ENCODE measurements at places on chromosomes 11 and 22. TPM values are rescaled to one million over a fixed set of nuclear protein-coding genes. Genes with fewer than 3 reads are reported as not detected.

DNA sequence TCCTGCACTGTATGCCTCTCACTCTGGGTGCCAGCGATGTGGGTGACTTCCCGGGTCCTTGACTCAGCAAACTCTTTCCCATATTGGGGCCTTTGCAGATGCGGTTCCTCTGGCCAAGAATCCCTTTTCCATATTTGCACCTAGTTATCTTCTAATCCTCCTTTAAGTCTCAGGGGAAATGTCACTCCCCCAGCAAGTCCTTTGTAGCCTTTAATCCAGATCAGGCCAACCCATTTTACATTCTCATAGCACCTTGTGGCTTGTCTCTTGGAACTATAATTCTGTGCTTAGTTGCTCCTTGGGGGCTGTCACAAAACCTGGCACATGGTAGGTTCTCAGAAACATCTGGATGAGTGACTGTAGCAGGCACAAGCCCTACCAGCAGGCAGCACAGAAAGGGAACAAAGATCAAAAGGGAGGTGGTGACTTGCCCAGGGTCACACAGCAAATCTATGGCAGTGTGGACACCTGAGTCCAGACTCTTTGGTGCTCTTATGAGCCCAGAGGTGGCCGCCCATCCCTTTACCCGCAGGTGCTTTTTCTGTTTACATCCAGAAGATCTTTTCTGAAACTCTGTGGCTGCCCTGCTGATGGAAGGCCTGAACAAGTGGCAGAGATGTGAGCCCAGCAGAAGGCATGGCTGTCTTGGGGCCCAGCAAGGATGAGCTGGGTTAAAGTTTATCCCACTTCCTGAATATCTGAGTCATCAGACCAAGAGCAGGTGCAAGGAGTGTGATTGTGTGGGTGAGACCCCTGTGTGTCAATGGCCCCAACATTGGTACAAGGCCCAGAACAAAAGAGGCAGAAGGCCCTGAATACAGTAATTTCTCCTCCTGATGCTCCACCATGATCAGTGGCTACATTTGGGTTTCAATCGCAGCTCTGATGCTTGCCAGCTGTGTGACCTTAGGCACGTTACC, 78.6 kb upstream of the GRK3 start:
- DNase-seq, result no peak

DNA sequence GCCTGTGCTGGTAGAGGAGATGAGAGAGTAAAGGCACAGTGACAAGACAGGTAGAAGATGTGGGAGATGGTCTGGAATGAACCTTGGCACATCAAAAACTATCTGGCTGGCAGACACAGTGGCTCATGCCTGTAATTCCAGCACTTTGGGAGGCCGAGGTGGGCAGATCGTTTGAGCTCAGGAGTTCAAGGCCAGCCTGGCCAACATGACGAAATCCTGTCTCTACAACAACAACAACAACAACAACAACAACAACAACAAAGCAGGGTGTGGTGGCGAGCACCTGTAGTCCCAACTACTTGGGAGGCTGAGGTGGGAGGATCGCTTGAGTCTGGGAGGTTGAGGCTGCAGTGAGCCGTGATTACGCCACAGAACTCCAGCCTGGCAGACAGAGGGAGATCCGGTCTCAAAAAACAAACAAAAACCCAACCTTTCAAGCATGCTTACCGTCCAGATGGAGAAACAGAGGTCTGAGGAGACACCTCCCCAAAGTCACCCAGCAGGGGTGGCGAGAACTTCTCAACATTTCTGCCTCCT, 11.8 kb downstream of the KCTD21 start:
- DNase-seq, result no peak

DNA sequence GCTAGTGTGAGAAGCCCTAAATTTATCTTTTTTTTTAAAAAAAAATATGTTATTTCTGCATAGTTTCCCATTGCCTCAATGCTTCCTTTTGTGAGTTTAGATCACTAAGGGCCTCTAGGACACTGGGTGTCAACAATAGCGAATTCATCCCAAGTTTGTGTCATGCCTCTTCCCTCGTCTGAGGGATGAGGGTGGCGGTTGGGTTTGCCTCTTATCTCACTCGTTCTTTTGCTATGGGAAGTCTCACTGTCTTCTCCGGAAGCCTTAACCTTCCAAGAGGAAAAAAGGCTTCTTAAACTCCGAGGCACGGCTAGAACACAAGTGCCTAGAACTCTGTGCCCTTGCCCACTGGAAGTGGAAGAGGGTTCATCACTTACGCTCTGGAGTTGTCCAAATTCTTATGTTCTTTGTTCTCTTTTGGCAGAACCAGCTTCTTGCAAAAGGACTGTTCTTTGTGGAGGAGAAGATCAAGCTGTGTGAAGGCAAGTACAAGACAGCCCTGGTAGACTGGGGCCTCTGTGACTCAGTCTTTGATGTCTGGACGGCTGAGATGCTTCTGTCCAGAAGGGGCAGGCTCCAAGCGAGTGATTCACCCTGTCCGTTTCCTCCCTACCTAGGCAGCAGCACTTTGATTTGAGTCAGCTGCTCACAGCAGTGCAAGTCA, 78.5 kb downstream of the TRAF6 start:
- DNase-seq, result peak; percentile 39

- peak; percentile 21 for DNase-seq
Observed at GRCh38 chr22:28116219-28116673, 197.2 kb upstream of the PITPNB start.

DNA sequence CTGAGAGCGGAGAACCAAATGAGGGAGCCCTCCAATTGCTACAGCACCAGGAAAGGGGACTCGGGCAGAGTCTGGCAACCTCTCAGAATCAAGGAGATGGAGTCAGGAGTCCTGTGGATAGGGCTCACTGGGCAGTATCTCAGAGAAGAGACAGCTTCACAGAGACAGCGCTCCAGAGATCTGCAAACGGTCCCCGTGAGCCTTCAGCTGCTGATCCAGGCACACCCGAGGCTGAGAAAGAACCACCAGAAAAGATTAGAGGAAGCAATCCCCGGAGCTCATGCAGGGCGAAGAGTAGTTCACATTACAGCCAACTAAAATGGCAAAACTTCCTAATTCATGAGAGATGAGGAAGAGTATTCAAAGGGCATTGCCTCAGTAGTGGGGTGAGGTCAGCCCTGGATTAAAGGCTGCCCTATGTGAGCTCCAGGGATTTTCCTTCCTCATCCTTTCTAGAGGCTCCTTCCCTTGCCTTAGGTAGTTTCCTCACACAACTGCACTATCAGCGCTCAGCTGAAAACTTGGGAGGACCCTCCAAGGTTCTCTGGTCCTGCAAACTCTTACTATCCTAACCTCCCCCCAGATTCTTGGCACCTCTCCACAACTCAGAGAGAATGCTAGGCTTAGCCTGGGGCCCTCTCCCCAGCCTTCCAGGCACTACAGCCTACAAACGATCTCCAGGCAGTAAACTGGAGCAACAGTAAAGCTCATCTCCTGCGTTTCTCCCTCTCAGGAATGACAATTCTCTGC, 23.7 kb downstream of the SCN4B start:
- no peak for DNase-seq

DNA sequence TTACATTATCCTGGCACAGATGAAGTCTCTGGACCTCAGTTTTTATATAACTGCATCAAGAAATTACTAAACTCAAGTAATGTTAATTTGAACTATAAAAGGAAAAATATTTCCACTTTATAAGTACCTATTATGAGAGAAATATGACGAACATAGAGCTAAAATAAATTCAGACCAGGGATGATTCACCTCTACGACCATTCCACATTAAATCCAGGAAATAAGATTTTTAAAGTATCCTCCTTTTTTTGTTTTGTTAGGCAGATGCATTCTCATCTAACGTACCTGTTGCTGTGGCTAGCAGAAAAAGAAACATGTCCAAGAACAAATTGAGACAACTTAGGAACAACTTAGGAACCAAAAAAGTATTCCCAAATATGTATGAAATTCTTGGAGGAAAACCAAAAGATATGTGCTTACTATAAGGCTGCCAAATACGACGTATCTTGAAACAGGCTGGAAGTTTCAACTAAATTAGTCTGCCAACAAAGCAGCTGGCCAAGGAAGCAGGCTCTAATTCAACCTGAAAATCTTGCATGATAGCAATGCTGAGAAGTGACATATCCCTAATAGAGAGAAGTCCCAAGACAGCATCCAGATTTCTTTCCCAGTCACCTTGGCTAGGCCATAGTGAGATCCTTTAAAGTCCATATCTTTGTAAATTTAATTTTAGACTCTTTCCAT, 15.7 kb downstream of the SPTY2D1 start:
- no peak for DNase-seq

DNA sequence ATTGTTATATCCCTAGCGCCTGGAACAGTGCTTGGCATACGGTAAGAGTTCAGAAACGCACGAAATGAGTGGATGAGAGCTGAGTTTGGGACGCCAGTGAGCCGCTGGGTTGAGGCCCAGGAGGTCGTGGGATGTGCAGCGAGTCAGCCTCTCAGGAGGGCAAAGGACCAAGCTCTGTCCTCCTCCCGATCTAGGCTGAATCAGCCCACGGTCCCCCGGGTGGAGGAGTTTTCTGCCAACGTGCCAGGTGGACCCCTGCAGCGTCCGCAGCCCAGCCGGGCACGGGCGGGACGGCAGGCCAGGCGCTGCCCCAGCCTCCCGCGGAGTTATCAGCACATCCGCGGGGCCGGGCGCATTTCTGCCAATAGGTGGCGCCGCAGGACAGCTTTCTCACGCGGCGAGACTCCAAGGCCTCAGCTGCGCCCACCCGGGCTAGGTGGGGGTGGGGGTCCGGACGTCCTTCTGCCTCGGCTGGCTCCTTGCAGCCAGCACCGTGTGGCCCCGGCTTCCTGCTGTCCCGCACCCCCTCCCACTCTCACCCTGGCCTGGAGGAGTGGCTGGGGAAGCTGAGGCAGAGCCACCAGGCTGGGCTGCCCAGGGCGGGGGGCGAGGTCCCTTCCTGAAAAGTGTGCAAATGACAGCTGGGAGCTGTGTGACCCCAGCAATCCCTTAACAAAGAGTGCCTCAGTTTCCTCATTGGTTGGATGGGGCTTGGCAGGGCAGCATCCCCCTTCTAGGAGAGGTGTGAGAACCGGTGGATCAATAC, 2.2 kb upstream of the RPS19BP1 start:
- peak; percentile 87 for DNase-seq

DNA sequence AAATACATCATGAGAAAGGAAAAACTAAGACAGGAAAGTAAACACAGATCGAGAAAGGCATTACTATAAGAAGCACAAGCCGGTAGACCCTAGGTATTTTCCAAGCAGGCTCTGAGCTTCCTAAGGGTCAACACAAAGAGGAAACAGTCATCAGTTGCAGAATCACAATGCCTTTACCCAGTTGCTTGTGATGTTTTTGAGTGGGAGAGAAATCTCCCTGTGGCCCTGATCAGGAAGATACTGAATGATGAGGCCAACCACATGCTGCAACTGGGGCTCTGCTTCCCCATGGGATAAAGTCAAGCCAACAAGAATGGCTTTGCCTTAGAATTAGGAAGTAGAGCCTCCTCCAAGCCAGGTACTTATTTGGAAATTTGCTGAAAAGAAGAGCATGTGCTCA, 132.6 kb downstream of the MICAL2 start:
- DNase-seq, result no peak

DNA sequence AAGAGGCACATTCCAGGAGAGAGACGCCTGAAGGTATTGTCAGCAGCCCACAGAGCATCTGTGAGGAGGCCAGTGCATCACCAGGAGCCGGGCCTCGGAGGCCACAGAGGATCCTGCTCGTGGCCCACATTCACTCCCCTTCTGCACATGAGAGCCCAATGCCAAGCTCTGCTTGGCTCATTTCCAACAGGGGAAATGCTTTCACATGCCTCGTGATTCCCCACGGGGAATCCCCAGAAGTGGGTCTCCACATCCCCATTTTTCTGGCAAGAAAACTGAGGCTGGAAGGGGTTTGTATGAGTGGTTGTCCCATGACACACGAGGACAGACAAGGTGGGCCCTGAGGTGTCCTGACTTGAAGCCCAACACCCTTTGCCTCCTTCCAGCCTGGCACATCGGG, 34.4 kb downstream of the TP53I11 start:
- DNase-seq, result no peak

- no peak for DNase-seq
Observed at GRCh38 chr11:82814379-82814778, 80.7 kb upstream of the FAM181B start.

- no peak for DNase-seq
Observed at GRCh38 chr22:24331468-24332440, 61.1 kb downstream of the SPECC1L start.

DNA sequence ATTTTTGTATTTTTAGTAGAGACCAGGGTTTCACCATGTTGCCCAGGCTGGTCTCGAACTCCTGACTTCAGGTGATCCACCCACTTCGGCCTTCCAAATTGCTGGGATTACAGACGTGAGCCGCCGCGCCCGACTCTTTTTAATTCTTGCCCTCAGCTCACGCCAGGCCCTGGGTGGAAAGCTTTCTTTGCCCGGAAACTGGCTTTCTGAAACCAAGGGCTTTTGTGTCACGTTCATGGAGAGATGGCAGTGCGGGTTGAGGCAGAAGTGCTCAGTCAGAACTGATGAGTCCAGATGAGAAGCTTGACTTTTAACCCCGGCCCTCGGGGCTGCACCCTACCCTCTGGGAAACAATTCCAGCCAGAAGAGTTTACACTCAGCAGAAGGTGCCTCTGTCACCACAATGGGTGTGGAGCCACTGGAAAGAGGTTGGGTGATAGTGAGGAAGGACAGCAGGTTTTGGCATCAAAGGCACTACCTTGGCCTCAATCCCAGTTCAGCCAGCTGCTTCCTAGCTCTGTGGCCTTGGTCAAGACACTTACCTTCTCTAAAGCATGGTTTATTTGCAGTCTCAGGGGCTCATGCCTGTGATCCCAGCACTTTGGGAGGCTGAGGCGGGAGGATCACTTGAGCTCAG, 890 bp upstream of the ARFGAP3 start:
- no peak for DNase-seq

DNA sequence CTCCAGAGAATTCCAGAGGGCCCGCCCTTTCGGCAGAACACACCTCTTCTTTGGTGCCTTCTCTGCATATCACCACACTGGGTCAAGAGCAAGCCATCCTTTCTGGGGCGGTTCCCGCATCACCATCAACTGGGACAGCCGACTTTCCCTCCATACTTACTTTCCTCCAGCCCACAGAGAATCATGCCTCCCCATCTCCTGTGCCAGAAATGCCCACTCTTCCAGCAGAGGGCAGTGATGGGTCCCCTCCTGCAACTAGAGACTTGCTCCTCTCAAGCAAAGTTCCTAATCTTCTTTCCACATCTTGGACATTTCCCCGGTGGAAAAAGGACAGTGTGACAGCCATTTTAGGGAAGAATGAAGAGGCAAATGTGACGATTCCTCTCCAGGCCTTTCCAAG, 157.7 kb downstream of the C11orf91 start:
- peak; percentile 46 for DNase-seq

ST14 gene
- total RNA-seq, result 0.53 TPM

GDPD5 gene
- total RNA-seq, result 7.9 TPM

KRTAP5-9 gene
- not detected for total RNA-seq

Data from heart right ventricle (tissue), 16 donors.